Nucleus accumbens (tissue), 56 donors: ENCODE measurements at places on chromosomes 5 and 9.

GRCh38 chr5:119329666-119330065 lies 26.2 kb upstream of the TNFAIP8 start:
- DNase-seq: no peak

DNA sequence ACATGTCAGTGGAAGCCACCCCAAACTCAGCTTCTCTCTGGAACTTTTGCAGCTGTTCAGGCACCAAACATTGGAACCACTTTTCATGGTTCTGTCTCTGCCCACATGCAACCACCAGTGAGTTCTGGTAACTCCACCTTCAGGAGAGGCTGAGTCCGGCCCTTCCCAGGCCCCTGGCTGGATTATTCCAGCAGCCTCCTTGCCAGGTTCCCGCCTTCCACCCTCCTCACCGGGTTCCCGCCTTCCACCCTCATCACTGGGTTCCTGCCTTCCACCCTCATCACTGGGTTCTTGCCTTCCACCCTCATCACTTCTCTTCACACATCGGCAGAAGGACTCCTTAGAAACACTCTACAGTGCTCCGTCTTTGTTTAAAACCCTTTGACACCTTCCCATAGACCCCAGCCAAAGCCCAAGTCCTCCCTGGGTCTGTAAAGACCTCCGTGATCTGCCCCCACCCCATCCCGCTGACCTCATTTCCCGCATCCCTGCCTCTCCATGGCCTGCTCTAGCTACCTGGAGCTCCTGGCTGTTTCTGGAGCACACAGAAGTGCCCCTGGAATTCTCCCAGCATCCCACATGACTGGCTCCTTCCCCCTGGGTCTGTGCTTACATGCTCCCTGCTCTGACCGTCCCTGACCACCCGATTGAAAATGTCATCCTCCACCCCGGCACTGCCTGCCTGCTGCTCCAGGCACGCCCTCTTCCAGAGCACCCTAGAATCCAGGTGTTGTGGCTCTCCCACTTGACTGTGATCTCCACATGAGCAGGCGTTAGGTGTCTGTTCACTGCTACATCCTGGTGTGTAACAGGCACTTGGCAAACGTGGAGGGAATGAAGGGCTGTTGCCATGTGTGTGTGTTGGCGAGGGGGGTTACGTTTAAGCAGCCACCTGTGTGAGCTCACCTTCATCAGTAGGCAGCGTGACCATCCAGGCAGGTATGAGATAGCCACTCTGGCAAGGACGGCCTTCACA lies 17.7 kb downstream of the ROPN1L start:
- DNase-seq: no peak

DNA sequence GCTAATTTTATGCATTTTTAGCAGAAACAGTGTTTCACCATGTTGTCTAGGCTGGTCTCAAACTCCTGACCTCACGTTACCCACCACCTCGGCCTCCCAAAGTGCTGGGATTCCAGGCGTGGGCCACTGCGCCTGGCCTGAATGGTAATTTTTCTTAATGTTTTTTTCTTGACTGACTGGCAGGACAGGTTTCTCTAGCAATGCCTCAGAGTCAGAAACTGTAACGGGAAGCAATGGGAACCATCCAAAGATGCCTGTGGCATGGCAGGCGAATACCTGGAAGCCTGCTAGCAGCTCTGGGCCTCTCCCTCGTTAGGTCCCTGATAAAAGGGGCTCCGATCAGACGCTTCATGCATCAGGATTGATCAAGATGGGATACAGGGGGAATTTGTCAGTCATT lies 639.2 kb downstream of the NR2F1-AS1 start:
- no peak for DNase-seq

DNA sequence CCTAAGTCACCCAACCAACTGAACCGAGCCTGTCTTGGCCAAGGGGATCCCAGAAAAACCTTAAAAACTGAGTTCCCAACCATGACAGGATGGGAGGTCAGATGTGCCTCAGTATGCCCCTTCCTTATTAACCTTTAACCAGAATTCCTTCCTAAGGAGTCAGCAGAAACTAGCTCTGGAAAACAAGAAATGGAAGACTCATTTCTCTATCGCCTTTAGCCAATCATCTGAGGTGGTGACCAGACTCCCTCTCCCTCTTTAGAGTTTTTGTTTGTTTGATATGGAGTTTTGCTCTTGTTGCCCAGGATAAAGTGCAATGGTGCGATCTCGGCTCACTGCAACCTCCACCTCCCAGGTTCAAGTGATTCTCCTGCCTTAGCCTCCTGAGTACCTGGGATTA lies 37.5 kb downstream of the SLC28A3 start:
- DNase-seq: no peak

GRCh38 chr9:114914139-114914538 lies 16.3 kb downstream of the TNFSF8 start:
- DNase-seq: no peak

DNA sequence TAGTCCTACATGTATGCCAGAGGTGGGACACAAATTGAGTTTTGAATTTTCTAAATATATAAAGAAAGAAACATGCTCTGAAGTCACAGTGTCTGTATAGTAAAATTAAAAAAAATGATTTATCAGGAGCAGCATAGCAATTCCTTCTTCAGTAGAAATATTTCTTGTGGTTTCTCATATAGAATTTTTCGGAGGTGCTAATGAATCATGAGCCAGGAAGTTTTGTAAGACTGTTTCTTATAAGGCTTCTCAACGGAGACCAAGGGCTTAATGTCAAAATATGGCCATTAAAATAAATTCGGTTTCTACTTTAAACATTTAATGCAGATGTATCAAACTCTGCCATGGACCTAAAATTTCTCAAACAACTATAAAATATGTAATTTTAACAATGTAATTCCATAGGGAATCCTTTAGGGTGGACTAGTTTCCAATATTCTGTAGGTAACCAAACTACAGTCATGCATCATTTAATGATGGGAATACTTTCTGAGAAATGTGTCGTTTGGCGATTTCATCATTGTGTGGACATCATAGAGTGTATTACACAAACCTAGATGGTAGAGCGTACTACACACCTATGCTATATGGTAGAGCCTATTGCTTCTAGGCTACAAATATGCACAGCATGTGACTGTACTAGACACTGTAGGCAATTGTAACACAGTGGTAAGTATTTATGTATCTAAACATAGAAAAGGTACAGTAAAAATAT lies 66.3 kb downstream of the ANKRD55 start:
- DNase-seq: no peak

GRCh38 chr5:122341087-122341486 lies 29.1 kb downstream of the SNCAIP start:
- no peak for DNase-seq

GRCh38 chr5:119476341-119476740 lies 24.0 kb downstream of the HSD17B4 start:
- no peak for DNase-seq

DNA sequence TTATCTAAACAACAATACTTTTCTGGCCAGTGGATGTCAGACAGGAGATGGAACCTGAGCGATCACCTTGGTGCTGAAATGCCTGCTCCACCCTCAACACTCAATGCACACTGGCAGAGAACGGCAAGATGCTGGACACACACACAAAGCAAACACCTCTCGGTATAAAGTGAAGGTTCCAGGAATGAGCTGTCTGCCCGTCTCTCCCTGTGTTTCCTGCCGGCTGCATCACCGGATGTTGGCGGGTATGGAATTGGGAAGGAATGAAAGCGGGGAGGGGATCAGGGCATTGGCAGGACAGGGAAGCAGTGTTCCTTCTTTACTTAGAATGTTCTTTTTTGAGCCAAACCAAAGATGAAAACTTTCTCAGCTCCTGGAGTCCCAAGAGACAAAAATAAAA lies 59.2 kb downstream of the MED10 start:
- DNase-seq: no peak

DNA sequence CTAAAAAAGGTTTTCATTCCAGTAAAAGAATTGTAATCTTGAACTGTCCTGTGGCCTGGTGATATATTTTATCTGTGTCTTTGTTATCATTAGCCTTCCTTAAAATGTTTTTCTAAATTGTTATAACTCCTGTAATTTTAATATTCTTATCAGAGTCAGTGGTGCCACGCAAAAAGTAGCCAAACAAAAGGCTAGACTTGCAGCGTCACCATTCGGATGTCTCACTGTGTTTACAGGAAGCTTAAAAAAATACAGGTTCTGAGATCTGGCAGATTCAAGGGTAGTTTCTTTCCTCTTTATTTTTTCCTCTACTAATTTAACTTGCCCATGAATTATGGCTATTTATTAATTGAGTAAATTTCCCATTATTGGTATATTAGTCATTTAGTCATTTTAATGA lies 362.3 kb downstream of the MAT2B start:
- no peak for DNase-seq

GRCh38 chr5:151195622-151196021 lies 28.3 kb downstream of the CCDC69 start:
- DNase-seq: no peak

DNA sequence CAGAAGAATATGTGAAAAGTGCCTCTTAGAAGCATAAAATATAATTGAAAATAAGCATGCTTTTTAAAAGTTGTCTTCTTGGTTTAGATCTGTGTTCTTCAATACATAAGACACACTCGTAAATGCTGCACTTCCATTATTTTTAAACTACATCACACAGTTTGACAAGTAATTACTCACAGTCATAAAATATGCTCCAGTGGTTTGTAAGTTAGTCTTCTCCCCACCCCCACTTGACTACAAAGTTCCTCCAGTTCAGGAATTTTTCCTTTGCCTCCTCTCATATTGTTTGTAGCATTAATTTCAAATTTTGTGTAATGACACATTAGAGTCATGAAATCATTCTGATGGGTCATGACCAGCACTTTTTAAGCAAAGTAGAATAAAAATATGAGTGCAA lies 60.3 kb upstream of the PTGER4 start:
- DNase-seq: no peak

DNA sequence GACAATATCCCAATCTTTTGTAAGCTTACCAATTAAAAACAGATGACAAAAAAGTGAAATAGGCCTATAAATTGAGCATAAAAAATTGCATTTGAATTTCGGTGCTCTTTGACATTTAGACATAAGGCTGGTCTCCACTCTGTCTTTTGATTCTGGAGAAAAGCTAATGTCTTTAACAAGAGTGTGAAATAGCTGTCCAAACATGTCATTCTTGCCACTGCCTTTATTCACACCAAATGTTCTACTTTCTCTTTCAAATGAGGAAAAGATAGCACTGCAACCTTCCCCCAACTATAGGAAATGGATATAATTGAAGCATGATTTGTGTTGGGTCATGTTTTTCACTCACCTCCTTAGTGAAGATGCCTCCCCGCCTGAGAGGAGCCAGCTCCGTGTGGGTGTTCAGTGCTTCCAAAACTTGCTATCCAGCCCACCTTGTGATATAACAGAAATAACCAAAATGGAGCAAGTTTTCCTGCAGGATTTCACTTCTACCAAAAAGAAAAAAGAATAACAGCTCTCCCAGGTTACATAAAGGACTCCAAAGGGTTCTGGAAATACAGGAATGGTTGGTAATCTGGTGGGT lies 55.2 kb upstream of the STK32A start:
- DNase-seq: no peak

- no peak for DNase-seq
Observed at GRCh38 chr9:24488896-24489295, 56.8 kb downstream of the IZUMO3 start.

GRCh38 chr5:176360894-176361436 lies 599 bp downstream of the KIAA1191 start:
- DNase-seq: peak; percentile 51

DNA sequence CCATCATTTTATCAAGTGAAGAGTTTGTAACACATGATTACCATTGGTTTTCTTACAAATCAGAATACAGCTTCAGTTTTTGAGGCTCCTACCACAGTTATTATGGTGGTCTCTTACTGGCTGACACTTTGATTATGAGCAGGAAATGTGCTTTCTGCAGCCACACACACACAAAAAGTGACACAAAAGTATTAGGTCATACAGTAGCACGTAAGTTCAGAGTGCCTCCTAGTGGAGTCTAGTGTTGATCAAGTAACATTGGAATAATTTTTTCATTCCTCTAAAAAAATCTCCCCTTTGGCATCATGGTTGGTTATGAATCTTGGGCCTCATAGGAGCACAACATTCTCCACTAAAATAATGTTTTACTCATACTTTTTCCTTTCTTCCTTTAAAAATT lies 37.6 kb downstream of the PAM start:
- no peak for DNase-seq

- no peak for DNase-seq
Observed at GRCh38 chr5:146560205-146560812, 44.3 kb upstream of the GPR151 start.

GRCh38 chr9:98085058-98085457 lies 28.5 kb downstream of the NANS start:
- DNase-seq: no peak

DNA sequence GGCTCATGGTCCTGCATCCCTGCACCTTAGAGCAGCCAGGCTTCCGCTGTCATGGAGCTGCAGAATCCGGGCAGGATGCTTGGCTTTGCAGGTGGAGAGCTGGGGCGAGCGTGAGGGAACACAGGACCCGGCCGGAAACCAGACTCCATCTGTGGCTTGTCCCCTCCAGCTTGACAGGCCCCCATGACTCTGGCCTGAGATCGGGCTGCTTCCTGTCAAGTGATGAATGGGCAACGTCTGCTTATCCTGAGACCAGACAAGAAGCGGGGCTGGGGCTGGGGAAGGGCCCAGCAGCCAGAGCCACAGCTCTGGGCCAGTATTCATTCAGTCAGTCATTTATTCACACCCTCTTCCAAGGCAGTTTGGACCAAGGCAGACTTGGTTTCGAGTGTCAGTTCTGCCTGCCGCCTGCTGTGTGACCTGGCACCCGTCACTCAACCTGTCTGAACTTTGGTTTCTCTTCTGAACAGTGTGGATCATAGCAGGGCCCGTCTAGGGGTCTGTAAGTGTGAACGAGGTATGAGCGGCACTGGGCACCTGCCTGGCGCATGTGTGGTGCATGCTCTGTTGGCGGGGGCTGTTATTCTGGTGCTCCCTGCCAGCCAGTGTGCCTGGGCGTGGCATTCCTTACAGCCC lies 37.5 kb downstream of the NEK6 start:
- no peak for DNase-seq

DNA sequence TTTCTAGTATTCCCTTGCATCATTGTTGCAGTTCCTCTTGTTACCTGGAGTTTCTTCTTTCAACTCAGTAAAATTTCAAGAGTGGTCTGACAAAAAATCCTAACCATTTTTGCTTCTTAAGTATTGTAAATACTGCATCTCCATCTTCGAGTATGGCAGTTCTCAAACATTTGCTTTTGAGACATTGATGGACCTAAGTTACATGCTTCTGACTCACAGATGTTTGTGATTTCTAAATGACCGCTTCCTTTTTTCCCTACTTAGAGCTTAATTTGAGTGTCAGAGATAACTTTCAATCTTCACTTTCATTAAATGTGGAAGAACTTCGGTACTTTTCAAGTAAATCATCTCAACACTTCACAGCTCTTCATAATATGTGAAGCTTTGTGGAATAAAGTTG lies 4.2 kb downstream of the UHRF2 start:
- no peak for DNase-seq

DNA sequence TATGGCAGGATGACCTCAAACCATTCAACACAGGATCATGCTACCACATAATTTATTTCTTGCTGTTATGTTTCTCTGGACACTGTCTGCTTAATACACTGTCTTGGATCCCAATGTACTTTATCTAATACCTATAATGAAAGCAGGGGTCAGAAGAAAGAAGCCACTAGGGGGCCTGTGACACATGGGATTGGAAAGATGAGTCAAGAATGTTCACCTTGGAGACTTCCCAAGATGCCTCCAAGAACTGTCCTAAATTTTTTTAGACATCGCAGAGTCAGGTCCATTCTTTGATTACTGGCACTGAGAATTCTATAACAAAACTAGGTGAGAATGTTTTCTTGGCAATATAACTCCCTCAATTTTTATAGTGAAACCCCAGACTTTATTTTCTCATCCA lies 305.8 kb upstream of the SMARCA2 start:
- no peak for DNase-seq
